Lower lobe of right lung (tissue), 2 donors: ENCODE measurements at places on chromosomes 5 and 9. TPM values are rescaled to one million over a fixed set of nuclear protein-coding genes. Genes with fewer than 3 reads are reported as not detected.
A peak's percentile ranks its signal among the peaks of the same experiment; 100 is the strongest.

GRCh38 chr5:151483176-151483575, 35.8 kb downstream of the SLC36A1 start:
- DNase-seq = no peak

DNA sequence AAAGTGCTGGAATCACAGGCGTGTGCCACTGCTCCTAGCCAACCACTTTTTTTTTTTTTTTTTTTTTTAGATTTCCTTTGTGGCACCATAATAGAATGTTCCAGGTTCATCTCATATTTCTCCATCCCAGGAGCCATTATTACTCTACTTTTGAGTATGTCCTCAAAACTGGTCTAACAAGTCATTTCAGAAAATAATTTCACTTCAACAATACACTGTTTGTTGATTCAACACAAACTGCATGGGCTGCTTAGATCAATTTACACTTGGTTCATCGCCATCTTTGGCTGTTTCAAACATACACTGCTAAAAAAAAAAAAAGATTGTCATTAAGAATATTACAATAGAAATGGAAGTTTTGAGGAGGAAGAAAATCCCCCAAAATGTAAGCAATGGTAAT, 57.9 kb downstream of the CSNK1A1 start:
- DNase-seq = no peak

- no peak for DNase-seq
Observed at GRCh38 chr5:147920420-147921030, 14.2 kb upstream of the C5orf46 start.

DRD1 gene
- 0.62 TPM for total RNA-seq

SLCO6A1 gene
- total RNA-seq = not detected

GRCh38 chr9:124593651-124594058, 86.5 kb upstream of the NR5A1 start:
- DNase-seq = no peak

PCSK5 gene
- 18.1 TPM for total RNA-seq

DNA sequence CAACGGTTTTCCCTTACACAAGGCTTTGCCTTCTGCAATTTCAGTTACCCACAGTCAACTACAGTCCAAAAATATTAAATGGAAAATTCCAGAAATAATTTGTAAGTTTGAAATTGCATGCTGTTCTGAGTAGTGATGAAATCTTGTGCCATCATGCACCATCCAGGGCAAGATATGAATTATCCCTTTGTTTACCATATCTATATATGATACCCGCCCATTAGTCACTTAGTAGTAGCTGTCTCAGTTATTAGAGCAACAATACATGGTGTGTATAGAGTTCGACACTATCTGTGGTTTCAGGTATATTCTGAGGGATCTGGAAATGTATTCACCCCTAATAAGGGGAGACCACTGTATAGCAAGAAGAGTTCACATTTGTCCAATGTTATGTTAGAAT, 29.4 kb downstream of the ERBIN start:
- no peak for DNase-seq

DNA sequence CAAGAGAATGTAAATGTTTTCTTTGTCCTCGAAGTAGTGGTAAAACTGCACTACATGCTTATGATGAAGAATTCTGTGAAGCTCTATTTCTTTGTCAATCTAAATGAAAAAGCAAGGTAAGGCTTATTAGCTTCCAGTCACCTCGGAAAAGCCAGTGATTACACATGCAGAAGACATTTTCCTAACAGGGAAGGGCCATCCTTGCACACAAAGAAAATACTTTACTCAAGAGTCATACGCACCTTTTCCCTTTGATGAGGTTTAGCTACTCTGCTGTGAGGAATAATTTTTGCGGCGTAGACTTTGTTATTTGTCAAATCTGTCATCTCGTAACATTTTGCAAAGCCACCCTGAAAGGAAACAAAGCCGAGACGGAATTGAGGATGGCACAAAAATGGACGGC, 1.1 kb downstream of the PLK2 start:
- DNase-seq = no peak

NDUFB6 gene
- total RNA-seq = 39.0 TPM

DNA sequence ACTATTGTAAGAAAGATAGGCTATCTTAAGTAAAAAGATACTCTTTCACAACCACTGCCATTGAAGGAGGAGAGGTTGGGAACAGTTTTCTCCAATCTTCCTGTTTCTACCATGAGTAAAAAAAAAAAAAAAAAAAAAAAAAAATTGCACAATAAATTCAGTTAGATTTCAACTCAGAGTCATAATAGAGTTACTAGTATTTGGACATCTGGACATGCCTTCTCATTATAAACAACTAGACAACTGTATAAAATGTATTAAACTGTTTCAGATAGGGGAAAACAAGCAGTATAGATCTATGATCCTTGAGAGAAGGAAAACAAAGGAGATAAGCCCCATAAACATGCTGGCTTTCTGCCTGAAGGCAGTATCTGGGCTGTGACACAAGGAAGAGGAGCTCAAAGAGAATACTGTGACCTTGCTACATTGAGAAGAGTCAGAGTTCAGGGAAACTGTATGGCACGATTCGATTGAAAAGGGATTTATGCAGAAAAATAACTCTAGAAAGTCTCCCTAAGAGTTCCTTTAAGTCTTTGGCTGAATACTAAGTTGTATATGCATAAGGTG, 249.2 kb upstream of the POU5F2 start:
- DNase-seq = no peak

GRCh38 chr9:121156263-121156731, 45.4 kb downstream of the RAB14 start:
- DNase-seq = no peak

- DNase-seq = peak; percentile 55
Observed at GRCh38 chr9:20884985-20885593, 146.4 kb downstream of the HACD4 start.

- no peak for DNase-seq
Observed at GRCh38 chr5:79573983-79574890, 38.0 kb upstream of the TENT2 start.

GRCh38 chr5:50874306-50875001, 208.0 kb downstream of the PARP8 start:
- no peak for DNase-seq

- DNase-seq = no peak
Observed at GRCh38 chr9:68762570-68762969, 57.5 kb downstream of the PIP5K1B start.

DNA sequence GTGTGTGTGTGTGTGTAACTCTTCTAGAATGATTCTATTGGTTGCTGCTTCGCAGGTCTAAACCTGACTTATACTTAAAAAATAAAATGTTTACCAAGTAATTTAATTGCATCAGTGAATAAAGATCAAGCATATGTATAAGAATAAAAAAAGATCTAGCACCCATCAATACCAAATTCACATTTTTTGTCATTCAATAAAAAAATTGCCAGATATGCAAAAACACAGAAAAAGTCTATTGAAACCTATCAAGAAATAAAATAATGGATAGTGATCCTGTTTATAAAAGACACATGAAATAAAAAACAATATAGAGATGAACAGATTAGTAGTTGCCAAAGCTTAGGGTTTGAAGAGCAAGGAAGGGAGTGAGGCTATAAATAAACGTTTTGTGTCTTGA, 2095.0 kb upstream of the ACO1 start:
- no peak for DNase-seq

- no peak for DNase-seq
Observed at GRCh38 chr5:179345183-179345432, 153 bp downstream of the ADAMTS2 start.

OLFML2A gene
- total RNA-seq = 22.3 TPM

DNA sequence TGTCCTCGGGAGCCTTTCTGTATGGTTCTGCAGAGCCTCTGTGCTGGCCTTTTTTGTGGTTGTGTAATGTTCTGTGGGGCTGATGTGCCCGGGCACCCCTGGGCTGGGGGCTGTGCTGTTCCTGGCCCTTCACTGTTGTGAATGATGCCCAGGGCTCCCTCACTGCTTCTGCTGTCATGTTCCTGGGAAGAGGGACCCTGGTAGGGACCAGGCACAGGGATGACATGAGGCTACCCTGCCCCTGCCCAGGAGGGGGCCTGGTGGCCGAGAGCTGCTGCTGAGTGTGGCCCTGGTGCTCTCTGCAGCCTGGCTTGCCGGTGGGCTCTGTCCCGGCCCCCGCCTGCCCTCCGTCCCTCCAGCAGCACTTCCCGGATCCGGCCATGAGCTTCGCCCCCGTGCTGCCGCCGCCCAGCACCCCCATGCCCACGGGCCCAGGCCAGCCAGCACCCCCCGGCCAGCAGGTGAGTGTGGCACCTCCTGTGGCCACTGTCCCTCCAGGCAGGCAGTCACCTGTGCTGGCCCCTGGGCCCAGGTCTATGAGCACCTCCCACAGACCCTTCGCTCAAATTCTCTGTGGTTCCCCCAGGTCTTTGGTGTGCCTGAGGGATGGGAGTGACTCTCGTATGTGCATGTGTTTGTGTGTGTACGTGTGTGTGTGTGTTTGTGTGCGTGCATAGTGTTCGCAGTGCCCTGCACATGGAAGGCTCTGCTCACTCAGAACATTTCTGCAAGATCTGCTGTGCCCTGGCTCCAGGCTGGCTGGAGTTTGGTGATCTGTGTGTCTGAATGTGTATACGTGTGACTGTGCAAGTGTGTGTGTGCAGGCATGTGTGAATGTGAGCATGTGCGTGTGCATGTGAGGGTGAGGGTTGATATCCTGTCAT, 72.3 kb downstream of the WNK2 start:
- peak; percentile 20 for DNase-seq

- no peak for DNase-seq
Observed at GRCh38 chr9:115668521-115668920, 485.1 kb upstream of the PAPPA start.

GRCh38 chr9:135329571-135330306, 149.8 kb upstream of the PPP1R26 start:
- DNase-seq = no peak

DNA sequence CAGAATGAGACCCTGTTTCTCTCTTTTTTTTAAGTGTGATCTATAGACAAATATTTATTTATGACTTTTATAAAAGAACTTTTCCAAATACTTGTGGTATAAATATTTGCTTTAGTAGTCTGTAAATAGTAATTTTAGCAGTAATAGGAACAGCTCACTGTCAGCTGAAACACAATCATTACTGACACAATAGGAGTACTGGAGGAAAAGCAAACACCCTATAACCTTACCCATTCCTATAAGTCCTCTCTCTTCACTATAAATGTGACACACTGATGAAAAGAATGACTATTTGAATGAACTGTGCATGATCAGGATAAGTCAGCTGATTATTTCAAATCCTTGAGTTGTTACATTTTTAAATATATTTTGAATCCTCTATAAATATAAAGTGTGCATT, 72.4 kb downstream of the CDH12 start:
- DNase-seq = no peak

DNA sequence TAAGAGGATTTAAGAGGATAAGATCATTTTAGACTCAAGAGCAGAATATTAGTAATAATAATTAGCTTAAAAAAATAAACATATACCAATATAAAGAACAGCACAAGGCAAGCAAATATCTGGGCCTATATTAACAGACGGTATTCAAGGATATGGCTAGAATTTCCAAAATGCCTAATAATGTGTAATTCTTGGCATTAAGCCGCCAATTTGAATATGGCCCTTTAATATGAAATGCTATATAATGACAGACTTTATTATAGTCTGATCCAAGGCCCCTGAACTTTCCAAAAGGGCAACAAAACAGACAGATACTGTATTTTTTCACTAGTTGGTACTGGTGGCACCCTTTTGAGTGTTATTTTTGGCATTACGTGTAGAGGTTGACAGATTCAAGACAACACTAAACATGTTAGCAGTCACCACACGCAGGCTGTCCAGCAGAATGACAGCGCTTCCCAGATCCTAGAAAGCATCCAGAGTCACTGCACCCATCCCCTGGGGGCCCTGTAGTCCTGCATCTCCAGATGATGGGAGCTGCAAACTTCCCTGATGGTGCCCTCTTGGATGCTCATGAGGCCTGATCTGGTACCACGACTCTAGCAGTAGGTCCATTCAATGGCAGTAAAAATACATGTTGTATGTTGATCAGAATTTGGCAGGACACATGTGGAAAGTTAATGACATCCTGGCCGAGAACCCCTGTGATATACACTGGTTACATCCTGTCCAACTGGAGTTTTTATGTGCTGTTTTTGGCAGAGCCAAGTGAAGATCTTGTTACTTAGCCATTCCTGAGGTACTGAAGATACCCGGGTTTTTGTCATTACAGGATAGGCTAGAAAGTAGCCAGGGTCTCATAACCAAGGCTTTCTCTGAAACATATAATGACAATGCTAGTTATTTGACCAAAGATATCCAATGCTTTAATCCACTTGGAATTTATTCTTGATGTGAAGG, 1.7 kb upstream of the ABL1 start:
- no peak for DNase-seq

DNA sequence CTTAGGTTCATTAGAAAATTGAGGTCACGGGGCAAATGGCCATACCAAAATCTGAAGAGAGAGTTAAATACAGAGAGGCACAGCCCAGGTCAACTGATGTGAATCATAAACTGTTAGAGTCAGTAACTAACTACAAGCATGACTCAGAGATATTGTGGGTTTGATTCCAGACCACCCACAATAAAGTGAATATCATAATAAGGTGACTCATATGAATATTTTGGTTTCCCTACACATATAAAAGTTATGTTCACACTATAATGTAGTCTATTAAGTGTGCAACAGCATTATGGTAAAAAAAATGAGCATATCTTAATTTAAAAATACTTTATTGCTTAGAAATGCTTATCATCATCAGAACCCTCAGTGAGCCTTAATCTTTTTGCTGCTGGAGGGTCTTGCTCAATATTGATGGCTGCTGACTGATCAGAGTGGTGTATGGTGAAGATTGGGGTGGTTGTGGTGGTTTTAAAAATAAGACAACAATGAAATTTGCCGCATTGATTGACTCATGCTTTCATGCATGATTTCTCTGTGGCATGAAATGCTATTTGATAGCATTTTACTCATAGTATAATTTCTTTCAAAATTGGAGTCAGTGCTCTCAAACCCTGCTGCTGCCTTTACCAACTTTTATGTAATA, 53.1 kb upstream of the EDIL3 start:
- DNase-seq = no peak

GRCh38 chr5:174608631-174609097, 115.7 kb upstream of the MSX2 start:
- peak; percentile 85 for DNase-seq

DNA sequence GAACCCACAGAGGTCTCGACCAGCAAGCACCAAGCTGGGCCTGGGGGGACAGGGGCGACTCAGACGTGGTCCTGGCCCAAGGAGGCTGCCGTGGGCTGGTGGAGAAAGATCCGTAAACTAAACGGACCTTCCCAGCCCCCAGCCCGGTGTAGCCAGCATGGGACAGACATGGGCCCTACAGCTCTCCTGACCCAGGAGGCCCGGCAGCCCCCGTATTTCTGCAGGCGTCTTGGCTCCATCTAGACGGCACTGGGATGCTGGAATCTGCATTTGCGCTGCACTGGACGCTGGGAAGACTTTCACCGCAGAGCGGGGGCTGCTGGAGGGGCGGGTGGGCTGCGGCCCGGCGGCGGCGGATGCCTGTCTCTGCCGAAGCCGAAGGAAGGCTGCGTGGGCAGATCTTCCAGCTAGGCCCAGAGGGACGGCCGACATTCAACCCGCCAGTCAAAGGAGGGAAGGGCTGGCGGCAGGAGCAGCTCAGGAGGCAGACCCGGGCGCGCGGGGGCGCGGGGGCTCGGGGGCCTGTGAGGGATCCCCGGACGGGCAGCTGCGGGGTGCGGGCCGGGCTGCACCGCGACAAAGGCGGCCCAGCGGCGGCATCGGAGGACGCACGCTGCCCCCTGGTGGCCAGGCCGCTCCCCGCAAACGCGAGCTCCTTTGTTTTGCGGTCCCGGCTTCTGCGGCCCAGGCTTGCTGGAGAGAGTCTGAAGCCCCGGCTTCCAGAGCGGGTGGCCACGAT, 266.2 kb downstream of the NSG2 start:
- DNase-seq = peak; percentile 71

SMIM33 gene
- not detected for total RNA-seq

MTRR gene
- 92.9 TPM for total RNA-seq

GRCh38 chr5:30959238-30959637, 234.2 kb upstream of the CDH6 start:
- no peak for DNase-seq
